ENCODE measurements at places on chromosomes 13 and 19.

GRCh38 chr13:110006304-110006703 is 219.9 kb upstream of the IRS2 start:
- no peak for DNase-seq

- no peak for DNase-seq
Measured at GRCh38 chr19:28134311-28134710, 1078.6 kb downstream of the UQCRFS1 start.

- no peak for DNase-seq
Measured at GRCh38 chr13:74550039-74550438, 415.8 kb upstream of the KLF12 start.

DNA sequence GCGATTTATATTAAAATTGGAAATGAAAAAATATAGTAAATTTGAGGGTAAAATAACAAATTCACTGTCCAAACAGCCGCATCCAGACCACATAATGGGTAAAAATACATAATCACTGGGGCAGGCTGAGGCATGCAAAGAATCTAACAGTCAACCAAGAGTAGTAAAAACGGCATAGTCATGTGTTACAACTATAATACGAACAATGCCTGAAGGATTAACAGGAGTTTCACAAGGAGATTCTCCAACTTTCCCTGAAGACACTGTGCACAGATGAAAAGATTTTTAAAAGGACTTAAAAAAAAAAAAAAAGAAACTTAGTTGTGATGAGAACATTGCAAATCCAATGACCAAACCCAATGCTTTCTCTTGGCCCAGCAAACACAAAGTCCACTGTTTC is 20.4 kb upstream of the ATXN8OS start:
- DNase-seq: no peak

DNA sequence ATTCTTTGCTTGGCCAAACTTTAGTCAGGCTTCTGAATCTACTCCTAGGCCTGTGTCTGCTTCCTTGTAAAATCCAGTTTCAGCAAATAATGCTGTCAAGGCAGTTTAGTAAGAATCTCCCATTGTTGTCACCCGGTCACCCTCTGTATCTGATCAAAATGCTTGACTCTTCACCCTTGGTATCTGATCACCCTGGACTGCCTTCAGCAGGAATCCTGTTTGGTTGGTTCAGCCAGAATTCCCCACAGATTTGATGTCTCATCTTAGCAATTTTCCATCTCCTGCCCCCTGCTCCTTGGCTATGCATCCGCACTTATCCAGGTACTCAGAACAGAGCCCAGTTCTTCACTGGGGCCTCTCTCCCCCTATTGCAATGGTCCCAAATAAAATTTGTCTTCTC is 172.4 kb upstream of the UBL3 start:
- DNase-seq: no peak

DNA sequence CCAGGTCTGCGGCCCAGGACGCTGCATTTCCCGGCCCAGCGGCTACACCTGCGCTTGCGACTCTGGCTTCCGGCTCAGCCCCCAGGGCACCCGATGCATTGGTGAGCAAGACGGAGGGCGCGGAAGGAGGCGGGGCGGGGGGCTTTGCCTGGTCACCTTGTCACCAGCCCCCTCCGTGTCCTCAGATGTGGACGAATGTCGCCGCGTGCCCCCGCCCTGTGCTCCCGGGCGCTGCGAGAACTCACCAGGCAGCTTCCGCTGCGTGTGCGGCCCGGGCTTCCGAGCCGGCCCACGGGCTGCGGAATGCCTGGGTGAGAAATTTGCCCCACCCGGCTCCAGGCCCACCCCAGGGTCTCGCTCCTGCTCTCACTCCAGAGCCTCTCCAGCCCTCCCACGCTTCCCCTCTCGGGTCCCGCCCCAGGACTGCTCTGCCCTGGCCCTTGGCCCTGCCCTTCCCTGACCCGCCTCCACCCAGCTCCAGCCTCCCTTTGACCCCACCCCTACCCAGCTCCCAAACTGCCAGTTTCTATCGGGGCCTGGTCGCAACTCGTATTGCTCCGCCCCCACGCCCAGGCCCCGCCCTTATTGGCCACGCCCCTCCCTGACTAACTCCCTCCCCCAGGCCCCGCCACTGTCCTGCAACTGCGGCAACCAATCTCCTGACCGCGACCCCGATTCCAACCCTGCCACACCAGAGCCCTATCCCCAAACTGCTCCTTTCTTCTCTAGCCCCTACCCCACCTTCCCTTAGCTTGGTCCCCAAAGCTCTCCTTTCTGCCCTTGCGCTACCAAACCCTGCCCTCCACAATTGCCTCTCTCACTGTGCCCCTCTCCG is 8.6 kb downstream of the LTBP4 start:
- DNase-seq: no peak

DNA sequence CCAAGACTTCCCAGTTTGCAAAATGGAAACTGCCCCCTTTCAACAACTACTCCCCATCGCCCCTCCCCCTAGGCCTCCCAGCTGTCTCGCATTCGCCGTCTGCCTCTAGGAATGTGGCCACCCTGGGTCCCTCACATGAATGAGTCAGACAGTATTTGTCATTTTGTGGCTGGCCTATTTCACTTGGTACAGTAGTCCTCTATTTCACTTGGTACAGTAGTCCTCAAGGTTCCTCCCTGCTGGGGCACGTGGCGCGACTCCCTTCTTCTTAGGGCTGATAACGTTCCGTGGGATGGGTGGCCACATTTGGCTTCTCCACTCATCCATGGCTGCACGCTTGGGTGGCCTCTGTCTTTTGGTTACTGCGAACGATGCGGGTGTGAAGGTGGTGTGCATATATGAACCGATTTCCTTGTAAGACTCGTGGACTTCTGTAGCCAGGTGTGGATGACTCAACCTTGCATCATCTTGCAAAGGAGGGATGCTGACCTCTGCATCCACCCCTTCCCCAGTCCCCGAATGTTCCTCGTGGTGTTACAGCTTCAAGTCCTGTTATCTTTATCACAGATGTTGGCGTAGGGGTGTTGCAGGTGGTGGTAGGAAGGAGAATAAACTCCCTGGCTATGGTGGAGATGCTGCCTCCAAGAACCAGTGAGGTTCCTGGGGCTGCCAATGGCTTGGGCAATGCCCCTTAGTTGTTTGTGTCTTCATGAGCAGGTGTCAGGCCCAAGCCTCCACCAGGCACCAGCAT is 112.1 kb upstream of the SOX1 start:
- no peak for DNase-seq

GRCh38 chr19:41420101-41420880 is 6.9 kb downstream of the B3GNT8 start:
- no peak for DNase-seq

DNA sequence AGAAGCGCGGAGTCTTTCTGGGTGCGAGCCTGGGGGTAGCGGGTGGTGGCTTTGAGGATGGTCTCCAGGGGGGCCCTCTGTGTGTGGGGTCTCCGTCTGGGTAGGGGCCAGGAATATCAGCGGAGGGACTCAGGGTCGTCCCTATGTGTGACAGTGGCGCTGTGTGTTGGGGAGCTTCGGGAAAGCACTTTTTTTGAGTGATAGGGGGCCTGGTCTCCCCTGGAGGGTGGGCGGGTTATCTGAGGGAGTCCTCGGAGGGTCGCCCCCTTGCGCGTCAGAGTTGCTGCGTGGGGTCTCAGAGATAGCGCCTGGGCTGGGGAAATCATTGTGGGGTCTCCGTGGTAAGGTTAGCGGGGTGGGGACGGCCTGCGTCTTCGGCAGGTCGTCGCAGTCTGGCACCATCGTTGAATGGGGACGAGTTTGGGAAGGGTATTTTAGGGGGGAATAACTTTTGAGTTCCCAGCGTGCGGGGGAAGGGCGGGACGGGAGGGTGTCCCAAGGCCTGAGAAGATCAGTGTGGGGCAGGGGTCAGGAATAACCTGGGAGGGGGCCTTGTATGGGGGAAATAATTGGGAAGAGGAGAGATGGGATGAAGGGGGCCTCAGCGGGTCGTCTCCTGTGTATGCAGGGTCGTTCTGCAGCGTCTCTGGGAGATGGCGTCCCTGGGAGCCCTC is 857 bp downstream of the IER2 start:
- DNase-seq: no peak

GRCh38 chr13:74661851-74662250 is 527.6 kb upstream of the KLF12 start:
- DNase-seq: no peak

DNA sequence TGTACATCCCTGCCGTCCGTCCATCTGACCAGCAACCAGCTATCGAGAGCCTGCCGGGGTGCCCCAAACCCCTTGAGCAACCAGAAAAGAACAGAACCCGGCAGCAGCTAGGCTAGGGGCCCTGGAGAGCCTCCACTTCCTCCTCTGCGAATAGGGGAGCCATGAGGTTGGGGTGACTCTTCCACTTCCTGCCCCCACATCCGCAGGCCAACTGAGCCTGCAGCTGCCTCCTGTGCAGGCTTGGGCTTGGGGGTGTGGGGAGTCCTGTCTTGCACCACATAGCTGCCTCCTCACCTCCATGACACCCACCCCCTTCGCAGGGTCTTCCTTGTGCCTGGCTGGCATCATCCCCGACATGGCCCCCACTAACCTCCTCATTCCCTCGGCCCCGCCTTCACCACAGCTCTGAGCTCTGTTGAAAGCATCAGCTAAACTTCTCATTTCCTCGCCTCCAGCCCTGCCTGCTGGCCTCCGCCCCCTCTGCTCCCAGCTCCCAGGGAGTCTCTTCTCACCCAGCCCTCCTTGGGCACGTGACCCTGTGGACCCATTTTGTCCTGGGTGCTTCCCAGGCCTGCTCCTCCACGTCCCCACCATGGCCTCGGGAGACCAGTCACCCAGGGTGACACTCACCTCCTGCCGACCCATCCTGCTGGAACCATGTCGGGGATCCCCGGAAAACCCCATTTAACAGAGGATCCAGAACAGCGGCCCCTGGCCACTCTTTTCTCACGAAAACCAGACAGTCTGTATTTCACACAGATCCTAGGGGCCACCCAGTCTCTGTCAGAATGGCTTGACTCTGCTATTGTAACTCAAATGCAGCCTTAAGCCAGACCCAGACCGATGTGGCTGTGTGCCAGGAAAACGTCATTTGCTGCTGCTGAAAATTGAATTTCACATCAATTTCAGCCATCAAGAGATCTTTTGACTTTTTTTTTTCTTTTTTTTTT is 50.4 kb downstream of the MYO9B start:
- no peak for DNase-seq

DNA sequence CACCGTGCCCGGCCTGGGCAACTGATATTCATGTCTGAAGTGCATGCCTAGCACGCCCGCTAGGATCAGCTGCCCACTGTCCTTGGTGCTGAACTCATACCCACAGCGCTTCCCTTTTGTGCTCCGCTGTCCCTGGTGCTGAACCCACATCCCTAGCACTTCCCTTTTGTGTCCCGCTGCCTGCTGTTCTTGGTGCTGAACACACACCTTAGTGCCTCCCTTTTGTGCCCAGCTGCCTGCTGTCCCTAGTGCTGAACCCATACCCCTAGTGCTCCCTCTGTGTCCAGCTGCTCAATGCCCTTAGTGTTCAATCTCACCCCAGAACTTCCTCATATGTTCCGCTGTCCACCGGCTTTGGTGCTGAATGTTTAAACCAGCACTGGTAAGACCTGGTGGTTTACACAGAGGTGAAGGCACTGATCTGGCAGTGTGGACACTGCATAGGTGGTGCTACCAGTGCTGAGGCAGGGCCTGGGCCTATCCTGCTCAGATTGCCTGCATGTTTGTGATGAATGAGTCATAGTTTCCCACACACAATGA is 26.3 kb upstream of the SIGLEC11 start:
- peak; percentile 17 for DNase-seq

- DNase-seq: no peak
Measured at GRCh38 chr13:29748097-29748496, 102.3 kb downstream of the UBL3 start.

DNA sequence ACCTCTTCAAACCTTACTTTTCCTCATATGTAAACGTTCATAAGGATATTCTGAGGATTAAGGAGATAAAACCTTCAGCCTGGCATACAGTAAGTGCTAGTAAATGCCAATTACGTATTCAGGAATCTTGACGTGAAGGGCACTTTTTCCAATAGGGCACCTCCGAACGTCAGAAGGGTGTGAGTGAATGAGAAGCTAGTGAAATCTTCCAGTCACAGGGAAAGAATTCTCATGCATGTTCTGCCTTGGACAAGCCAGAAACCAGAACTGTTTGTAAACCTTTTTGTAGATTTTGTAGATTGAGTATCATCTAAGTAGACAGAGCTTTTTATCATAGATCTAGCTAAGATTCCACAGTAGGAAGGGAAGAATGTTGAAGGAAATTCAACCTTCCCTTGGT is 16.5 kb downstream of the DGKH start:
- DNase-seq: no peak

DNA sequence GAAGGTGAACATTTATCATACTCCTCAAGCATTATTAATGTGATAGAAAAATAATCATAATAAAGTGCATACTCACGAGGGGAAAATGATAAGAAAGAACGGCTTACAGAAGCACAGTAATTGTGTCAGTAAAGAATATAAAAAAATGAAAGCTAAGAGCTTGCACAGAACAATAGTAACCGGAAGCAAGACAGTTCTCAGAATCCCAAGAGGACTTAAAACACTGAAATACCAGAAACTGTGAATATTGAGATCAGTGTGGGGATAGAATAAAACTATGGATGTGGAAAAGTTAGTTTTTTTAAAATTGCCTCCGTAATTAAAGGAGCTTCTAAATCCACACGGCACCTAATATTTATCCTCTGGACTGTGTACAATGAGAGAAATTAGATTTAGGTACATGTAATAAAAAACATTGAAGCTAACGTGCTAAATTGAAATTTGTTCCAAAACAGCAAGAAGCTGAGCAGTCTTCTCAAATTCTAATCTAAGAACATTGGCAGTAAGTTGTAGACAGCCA is 482.7 kb downstream of the SLITRK6 start:
- DNase-seq: no peak

DNA sequence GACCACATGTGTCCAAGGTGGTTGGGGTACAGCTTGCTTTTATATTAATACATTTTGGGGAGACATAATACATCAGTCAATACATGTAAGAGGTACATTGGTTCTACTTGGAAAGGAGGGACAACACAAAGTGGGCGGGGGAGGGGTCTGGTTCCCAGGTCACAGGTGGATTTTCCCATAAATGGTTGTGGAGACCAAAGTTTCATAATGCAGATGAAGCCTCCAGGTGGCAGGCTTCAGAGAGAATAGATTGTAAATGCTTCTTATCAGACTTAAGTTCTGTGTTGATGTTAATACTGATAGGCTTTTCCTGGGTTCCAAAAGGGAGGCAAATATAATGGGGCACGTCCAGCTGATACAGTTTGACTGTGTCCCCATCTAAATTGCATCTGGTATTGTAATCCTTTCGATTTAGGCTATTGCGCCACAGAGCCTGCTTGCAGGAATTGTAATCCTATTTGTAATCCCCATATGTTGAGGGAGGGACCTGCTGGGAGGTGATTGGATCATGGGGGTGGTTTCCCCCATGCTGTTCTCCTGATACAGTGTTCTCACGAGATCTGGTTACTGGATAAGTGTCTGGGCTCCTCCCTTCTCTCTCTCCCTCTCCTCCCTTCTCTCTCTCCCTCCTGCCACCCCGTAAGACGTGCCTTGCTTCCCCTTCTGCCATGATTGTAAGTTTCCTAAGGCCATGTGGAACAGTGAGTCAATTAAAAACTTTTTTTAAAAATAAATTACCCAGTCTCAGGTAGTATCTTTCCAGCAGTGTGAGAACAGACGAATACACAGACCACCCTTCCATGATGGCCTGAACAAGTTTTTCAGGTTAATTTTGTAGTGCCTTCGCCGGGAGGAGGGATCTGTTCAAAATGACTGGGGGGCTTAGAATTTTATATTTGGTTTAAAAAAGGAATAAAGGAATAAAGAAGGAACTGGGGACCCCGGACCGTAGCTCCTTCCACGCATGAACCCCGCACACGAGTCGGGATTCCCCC is 44.9 kb downstream of the ZNF823 start:
- no peak for DNase-seq

All from occipital lobe (tissue), 3 donors.